Keratinocyte (primary cell): ENCODE measurements at places on chromosomes 5 and 9. TPM values are rescaled to one million over a fixed set of nuclear protein-coding genes. Genes with fewer than 3 reads are reported as not detected.
A peak's percentile ranks its signal among the peaks of the same experiment; 100 is the strongest.

- H3K27ac ChIP-seq = peak overlapping the region; percentile 45
- H3K27me3 ChIP-seq = no peaks in the 10 kb centered on the region
- H3K36me3 ChIP-seq = peaks cover 2% of the 10 kb centered on the region
- H3K4me3 ChIP-seq = no peak overlapping the region
- peaks cover 16% of the 10 kb centered on the region for H3K4me1 ChIP-seq
Measured at GRCh38 chr5:67089200-67089725, 107.3 kb downstream of the CD180 start.

Gene AJM1
- 0.10 to 0.21 TPM (median 0.12 TPM) in 3 replicates for polyA plus RNA-seq

Gene CAVIN4
- 0.10 to 0.18 TPM (median 0.18 TPM) in 3 replicates for polyA plus RNA-seq

- H3K27ac ChIP-seq = no peak overlapping the region
- H3K27me3 ChIP-seq = peaks cover 49% of the 10 kb centered on the region
- peaks cover 20% of the 10 kb centered on the region for H3K4me1 ChIP-seq
- peak overlapping the region; percentile 23 for H3K4me3 ChIP-seq
Measured at GRCh38 chr5:176817841-176818377, 7.5 kb downstream of the UNC5A start.

GRCh38 chr5:123709422-123709821 is 197.4 kb downstream of the CSNK1G3 start:
- peaks cover 6% of the 10 kb centered on the region for H3K4me1 ChIP-seq
- no peaks in the 10 kb centered on the region for H3K27me3 ChIP-seq
- no peak overlapping the region for H3K4me3 ChIP-seq
- H3K36me3 ChIP-seq = no peaks in the 10 kb centered on the region
- H3K27ac ChIP-seq = no peak overlapping the region
- DNase-seq = no peak

DNA sequence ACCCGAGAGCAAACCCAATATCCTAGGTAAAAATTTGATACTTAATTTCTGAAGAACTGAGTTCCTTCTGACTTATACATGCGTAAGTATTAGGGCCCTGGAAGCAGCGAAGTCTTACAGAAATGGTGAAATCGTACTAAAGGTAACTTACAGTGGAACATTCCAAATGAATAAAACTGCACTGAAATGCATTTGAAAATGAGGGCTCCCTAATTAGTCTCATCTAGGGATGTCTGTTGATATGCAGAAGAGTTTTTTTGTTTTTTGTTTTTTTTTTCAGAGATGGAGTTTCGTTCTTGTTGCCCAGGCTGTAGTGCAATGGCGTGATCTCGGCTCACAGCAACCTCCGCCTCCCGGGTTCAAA is 10.4 kb upstream of the NANS start:
- DNase-seq = no peak
- no peak overlapping the region for H3K27ac ChIP-seq
- H3K36me3 ChIP-seq = no peaks in the 10 kb centered on the region
- H3K27me3 ChIP-seq = no peaks in the 10 kb centered on the region
- no peak overlapping the region for H3K4me3 ChIP-seq

- no peak overlapping the region for H3K27ac ChIP-seq
- H3K27me3 ChIP-seq = peaks cover 13% of the 10 kb centered on the region
- H3K4me1 ChIP-seq = peaks cover 3% of the 10 kb centered on the region
- no peak overlapping the region for H3K4me3 ChIP-seq
- H3K36me3 ChIP-seq = no peaks in the 10 kb centered on the region
Measured at GRCh38 chr5:592158-592557, 20.0 kb upstream of the CEP72 start.

Gene SOX30
- 0.03 to 0.06 TPM (median 0.05 TPM) in 3 replicates for polyA plus RNA-seq

Gene PCDHGA8
- 0.08 to 0.09 TPM (median 0.09 TPM) in 3 replicates for polyA plus RNA-seq

GRCh38 chr9:18910916-18911315 is 122.1 kb downstream of the SAXO1 start:
- no peaks in the 10 kb centered on the region for H3K4me1 ChIP-seq

DNA sequence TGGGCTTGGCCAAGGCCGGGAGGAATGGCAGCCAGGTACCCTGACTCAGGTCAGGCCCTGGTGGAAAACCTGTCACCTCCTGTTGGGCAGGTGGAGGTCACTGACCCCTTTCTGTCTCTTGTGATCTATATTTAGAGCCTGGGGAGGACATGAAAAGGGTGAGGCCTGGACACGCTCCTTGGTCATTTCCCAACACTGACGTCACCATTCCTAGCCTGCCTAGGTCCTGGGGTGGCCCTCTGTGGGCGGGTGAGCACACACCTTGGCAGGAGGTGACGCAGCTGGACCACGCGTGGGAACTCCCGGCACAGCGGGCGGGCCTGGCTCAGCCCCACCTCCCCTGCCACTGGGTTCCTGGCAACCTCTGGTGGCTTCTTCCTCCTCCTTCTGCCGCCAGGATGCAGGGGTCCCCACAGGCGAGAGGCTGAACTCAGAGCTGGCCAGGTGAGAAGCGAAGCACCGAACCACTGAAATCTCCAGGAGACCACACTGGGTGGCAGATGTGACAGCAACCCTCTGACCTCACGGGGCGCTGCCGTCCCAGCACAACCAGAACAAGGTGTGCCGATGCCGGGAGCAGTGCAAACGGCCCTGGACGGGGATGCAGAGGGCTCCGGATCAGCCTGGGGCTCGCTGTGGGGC is 6.4 kb upstream of the RALGDS start:
- H3K4me1 ChIP-seq = peaks cover 24% of the 10 kb centered on the region
- no peak overlapping the region for H3K27ac ChIP-seq
- H3K36me3 ChIP-seq = no peaks in the 10 kb centered on the region
- no peaks in the 10 kb centered on the region for H3K27me3 ChIP-seq
- no peak overlapping the region for H3K4me3 ChIP-seq

GRCh38 chr5:103522586-103522985 is 40.0 kb downstream of the NUDT12 start:
- H3K4me3 ChIP-seq = no peak overlapping the region
- H3K27me3 ChIP-seq = no peaks in the 10 kb centered on the region
- H3K27ac ChIP-seq = peak overlapping the region; percentile 70
- DNase-seq = no peak
- no peaks in the 10 kb centered on the region for H3K36me3 ChIP-seq
- H3K4me1 ChIP-seq = peaks cover 15% of the 10 kb centered on the region

Gene TLE4
- 12.6 to 21.9 TPM (median 14.7 TPM) in 3 replicates for polyA plus RNA-seq

- H3K4me3 ChIP-seq = no peak overlapping the region
- DNase-seq = peak; percentile 91
- H3K27me3 ChIP-seq = no peaks in the 10 kb centered on the region
- H3K36me3 ChIP-seq = no peaks in the 10 kb centered on the region
- H3K4me1 ChIP-seq = peaks cover 4% of the 10 kb centered on the region
Measured at GRCh38 chr5:84696651-84697050, 312.0 kb upstream of the EDIL3 start.

- H3K36me3 ChIP-seq = no peaks in the 10 kb centered on the region
- peaks cover 15% of the 10 kb centered on the region for H3K27me3 ChIP-seq
- no peak overlapping the region for H3K27ac ChIP-seq
- H3K4me3 ChIP-seq = no peak overlapping the region
- H3K4me1 ChIP-seq = no peaks in the 10 kb centered on the region
Measured at GRCh38 chr9:133396952-133397351, 20.8 kb downstream of the STKLD1 start.

Gene NREP
- 3.8 to 12.3 TPM (median 9.1 TPM) in 3 replicates for polyA plus RNA-seq

Gene GFRA3
- polyA plus RNA-seq = not detected in 3 replicates

Gene BAAT
- 0.02 to 0.14 TPM (median 0.08 TPM) in 3 replicates for polyA plus RNA-seq

Gene CER1
- polyA plus RNA-seq = not detected in 3 replicates

DNA sequence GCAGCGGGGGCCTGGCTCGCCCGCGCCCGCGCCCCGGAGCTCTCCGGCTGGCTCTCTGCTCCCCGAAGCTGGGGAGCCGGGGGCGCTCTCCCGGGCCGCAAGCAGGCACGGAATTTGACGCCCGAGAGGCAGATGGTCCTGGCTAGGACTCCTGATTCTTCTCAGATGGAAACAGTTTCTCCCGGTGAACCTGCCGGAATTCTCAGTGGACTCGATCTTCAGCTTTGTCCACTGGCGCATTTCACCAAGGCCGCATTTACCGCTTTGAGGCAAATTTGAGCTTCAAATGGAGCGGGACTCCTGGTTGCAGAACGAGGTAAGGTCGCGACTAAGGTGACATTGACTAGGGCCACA is 305.7 kb upstream of the KCNN2 start:
- H3K36me3 ChIP-seq = no peaks in the 10 kb centered on the region
- no peak for DNase-seq
- no peaks in the 10 kb centered on the region for H3K4me1 ChIP-seq
- peaks cover 40% of the 10 kb centered on the region for H3K27me3 ChIP-seq
- no peak overlapping the region for H3K27ac ChIP-seq

GRCh38 chr5:160084144-160084543 is 35.1 kb downstream of the PWWP2A start:
- H3K27ac ChIP-seq = no peak overlapping the region
- no peak overlapping the region for H3K4me3 ChIP-seq
- H3K27me3 ChIP-seq = no peaks in the 10 kb centered on the region
- H3K4me1 ChIP-seq = peaks cover 15% of the 10 kb centered on the region
- DNase-seq = no peak

DNA sequence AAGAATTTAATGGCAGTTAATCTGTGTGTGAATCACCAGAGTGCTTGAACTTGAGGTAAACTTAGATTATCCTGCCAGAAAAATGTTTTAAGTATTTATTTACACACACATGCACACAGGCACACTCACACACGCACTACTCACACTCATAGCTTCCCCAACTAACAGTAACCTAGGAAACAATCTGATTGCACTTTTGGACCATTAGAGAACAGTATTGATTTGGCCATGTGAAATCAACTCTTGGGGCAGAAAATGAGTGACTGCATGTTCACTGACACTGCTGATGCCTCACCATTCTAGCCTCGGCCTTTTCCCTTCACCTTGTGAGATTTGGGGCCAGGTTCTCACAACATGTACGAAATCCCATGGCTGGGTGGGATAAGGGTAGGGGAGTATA is 64.1 kb downstream of the SLC1A3 start:
- peaks cover 2% of the 10 kb centered on the region for H3K36me3 ChIP-seq
- H3K4me1 ChIP-seq = peaks cover 4% of the 10 kb centered on the region
- no peak for DNase-seq
- no peak overlapping the region for H3K4me3 ChIP-seq

GRCh38 chr5:111772456-111773122 is 15.6 kb upstream of the NREP start:
- H3K36me3 ChIP-seq = no peaks in the 10 kb centered on the region
- no peaks in the 10 kb centered on the region for H3K4me1 ChIP-seq

GRCh38 chr5:78326930-78327329 is 32.4 kb upstream of the AP3B1 start:
- no peaks in the 10 kb centered on the region for H3K27me3 ChIP-seq
- H3K27ac ChIP-seq = no peak overlapping the region
- H3K36me3 ChIP-seq = no peaks in the 10 kb centered on the region
- H3K4me1 ChIP-seq = peaks cover 22% of the 10 kb centered on the region

GRCh38 chr5:68086857-68087256 is 128.7 kb upstream of the PIK3R1 start:
- H3K27ac ChIP-seq = no peak overlapping the region
- no peak overlapping the region for H3K4me3 ChIP-seq
- no peaks in the 10 kb centered on the region for H3K36me3 ChIP-seq
- no peak for DNase-seq

GRCh38 chr9:32427111-32427873 is 42.8 kb downstream of the ACO1 start:
- no peak for DNase-seq
- H3K36me3 ChIP-seq = peaks cover 16% of the 10 kb centered on the region
- H3K27me3 ChIP-seq = no peaks in the 10 kb centered on the region
- no peak overlapping the region for H3K4me3 ChIP-seq

DNA sequence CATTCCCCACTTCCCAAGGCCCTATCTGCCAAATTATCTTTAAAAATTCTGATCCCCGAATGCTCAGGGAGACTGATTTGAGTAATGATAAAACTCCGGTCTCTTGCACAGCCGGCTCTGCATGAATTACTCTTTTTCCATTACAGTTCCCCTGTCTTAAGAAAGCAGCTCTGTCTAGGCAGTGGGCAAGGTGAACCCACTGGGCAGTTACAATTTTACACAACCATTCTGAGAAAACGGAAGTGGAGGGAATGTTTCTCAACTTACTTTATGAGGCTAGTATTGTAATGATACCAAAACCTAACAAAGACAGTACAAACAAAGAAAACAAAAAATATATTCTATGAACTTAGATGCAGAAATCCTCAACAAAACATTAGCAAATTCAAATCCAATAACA is 100.0 kb downstream of the MCTP1 start:
- DNase-seq = no peak
- H3K4me1 ChIP-seq = no peaks in the 10 kb centered on the region
- no peak overlapping the region for H3K4me3 ChIP-seq
- no peak overlapping the region for H3K27ac ChIP-seq

DNA sequence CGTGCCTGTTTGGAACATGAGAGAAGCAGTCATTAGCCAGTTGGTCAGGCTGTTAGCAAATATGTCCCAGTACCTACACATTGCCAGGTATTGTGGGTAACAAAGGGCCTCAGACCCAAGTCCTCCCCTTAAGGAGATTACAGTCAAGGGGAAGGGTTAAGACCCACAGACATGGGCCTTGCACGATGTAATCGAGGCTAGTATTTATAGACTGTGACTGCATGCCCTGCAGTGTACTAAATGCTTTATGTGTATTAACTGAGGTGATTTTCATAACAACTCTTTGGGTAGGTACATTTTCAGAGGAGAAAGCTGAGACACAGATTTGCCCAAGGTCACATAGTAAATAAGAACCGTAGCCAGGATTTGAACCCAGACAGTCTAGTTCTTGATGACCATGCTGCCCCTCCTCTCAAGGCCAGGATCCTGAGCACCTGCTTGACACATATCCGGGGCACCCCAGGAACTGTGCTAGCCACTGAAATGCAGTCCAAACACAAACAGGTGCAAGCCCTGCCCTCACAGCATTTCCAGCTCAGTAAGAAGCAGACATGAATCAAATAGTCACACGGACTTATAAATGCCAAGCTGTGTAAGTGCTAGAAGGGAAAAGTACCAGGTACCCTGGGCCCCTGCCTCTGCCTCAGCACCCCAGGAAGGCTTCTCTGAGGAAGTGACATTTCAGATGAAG is 32.0 kb upstream of the GRPEL2 start:
- H3K4me3 ChIP-seq = no peak overlapping the region
- H3K27me3 ChIP-seq = no peaks in the 10 kb centered on the region
- no peaks in the 10 kb centered on the region for H3K4me1 ChIP-seq
- DNase-seq = no peak
- H3K27ac ChIP-seq = no peak overlapping the region
- H3K36me3 ChIP-seq = no peaks in the 10 kb centered on the region

Gene FLT4
- 0.03 to 0.05 TPM in 2 of 3 replicates, not detected in the other for polyA plus RNA-seq
